Inflammatory macrophage (primary cell): ENCODE measurements at places on chromosomes 2 and 18.

GRCh38 chr18:3305354-3305762, 43.4 kb downstream of the MYL12B start:
- peak; percentile 19 for DNase-seq

DNA sequence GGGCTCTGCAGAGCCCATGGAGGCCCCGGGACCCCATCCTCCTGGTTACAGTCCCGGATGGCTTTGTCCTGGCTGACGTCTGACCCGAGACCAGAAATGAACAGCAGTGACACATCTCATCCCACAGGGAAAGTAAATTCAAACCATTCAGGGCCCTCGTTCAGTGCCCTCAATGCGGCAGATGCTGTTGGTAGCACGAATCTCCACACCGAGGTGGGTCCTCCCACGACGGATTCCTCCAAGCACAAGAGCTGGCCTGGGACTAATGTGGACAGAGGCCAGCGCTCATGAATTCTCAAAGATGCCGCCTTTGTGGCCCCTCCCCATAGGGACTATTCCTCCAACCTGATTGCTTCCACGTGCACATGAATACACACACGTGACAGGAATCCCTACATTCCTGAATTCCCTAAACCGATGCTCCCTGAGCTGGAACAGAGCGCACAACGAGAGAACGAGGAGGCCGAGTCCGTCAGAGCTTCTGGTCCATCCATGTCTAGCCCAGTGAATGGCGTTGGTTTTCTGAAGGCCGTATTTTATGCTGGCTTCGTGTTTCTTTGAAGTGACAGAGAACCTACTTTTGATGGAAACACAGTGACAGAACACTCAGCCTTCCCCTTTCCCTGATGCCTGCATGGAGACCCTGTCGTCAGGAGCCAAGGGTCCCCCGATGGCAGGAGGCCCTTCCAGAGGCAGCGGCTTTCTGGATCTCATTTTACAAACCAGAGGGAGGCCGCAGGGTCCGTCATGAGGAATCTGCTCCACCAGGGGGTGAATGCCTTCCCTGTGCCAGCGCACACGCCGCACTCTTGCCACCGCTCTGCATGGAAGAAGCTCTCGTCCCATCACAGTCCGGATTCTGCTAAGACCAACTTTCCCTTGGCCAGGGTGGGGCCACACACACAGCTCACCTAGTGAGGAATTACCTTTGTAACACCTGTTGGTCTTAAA, 64.3 kb upstream of the SNTG2 start:
- no peak for DNase-seq

GRCh38 chr2:219844401-219845091, 217.1 kb downstream of the SLC4A3 start:
- DNase-seq, result no peak

- no peak for DNase-seq
Measured at GRCh38 chr2:6069381-6069780, 377.2 kb downstream of the SOX11 start.

GRCh38 chr18:54109131-54109683, 115.3 kb downstream of the MBD2 start:
- no peak for DNase-seq

GRCh38 chr2:238504181-238504931, 77.6 kb downstream of the ASB1 start:
- no peak for DNase-seq

- DNase-seq, result no peak
Measured at GRCh38 chr2:12036640-12036983, 290.2 kb downstream of the LPIN1 start.

DNA sequence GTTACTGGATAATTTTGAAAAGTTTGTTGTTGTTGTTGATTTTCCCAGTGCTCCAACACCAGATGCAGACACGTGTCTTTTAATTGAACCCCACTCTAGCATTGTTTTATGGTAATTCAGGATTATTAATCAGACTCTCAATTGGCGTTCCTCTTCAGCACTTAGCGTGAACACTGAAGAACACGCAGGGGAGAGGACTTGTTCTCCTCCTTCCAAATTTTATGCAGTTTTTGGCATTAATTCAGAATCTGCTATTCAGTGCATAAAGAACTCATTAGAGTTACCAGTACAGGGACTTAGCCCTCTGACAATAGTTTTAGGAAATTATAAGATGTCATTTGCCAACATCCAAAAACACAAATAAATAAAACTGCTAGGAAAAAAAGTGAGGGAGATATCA, 75.5 kb downstream of the SNTG2 start:
- DNase-seq, result no peak

DNA sequence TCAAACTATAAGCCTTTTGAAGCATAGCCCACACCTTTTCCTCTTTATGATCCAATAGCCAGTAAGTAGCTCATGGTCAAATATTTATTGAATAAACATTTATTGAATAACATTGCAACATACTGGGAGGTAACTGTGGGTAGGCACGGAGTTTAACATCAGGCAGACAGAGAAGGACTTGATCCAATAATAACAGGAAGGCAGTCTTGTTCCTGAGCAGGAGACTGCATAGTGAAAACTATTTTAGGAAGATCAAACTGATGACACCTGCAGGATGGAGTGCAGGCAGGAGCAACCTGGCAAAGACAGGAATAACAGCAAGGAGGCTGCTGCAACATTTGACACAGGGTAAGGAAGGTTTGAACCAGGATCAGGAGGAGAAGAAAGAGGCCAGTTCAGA, 3.1 kb upstream of the DCTN1 start:
- no peak for DNase-seq

DNA sequence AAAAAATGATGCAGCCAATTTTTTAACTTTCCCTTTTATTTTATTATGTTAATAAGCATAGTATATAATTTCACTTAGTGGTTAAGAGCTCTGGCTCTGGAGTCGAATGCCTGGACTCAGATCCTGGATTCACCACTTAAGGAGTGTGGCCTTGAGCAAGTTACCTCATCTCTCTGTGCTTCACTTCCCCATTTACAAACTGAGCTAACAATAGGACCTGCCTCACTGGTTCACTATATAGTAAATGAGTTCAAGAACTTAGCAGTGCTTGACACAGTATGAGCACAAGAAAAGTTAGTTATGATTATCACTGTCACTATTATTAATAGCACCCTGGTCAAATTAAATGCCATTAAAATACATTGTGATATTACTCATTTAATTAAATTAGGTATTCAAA, 30.6 kb downstream of the SCN3A start:
- peak; percentile 2 for DNase-seq

DNA sequence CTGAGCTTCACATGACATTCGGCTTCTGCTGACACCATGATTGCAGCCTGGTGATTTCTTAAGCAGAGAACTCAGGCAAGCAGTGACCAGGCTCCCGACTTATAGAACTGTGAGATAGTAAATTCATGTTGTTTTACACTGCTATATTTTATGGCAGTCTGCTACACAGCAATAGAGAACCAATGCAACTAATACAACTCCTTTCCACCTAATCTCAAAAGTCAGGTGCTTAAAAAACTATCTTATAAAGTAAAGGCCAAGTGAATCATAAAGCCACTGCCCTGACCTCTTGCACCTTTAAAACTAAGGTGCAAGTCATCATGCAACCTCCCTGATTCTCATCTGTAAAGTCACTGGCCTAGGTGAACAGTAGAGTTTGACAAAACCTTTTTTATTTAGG, 95.3 kb upstream of the GLS start:
- no peak for DNase-seq

GRCh38 chr2:157748371-157749142, 119.9 kb upstream of the ACVR1C start:
- no peak for DNase-seq

GRCh38 chr2:209424781-209425470, 1.1 kb downstream of the MAP2 start:
- DNase-seq, result no peak

GRCh38 chr2:108905176-108905575, 83.8 kb downstream of the EDAR start:
- no peak for DNase-seq

DNA sequence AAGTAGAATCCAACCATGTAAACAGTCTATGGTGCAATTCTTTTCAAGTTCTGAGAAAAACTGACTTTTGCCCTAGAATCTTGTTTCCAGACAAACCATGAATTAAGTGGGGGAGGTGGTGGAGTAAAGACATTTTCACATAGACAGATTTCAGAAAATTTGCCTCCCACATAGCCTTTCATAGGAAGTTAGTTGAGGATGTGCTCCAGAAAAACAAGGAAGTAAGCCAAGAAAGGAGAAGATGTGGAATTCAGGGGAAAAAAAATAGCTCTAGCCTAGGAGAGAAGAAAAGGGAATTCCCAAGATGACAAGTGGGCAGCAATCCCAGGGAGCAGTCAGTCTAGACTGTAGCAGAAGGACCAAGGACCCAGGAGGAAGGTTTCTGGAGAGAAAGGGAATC, 17.4 kb downstream of the RUFY4 start:
- peak; percentile 84 for DNase-seq

DNA sequence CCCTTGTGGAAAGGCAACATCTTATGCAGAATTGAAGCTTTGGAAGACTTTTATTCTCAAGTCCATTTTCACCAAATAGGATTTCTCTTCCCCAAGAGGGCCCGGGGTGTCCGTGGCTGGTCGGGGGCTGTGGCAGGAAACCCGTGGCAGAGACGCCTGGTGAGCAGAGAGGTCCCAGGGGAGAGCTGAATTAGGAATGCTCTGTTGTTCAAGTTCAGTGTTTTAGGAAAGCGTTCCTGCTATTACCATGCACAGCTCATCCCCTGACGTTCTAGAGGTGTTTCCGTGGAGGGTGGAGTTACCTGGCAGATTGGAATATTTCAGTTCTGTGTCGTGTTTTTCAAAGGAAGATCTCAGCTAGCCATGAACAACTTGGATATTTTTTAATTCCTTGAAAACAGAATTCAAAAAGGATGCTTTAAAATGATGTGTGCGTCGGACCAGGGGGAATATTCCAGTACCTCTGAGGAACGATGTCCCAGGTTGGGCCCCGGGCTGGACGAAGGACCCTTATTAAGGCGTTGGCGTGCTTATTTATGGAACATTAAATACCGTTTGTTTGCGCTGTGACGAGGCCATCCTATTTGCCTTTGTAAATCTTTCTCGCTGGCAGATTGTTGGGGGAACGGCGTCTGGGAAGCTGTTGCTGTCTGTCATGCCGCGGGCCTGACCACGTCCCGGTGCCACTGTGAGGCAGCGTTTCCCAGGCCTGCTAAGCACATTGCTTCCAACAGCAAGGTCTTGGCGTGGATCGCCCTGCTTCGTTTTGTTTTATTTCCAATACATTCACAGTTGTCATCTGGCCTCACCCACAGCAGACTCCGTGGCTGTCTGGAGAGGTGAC, 8.2 kb downstream of the NFATC1 start:
- no peak for DNase-seq

DNA sequence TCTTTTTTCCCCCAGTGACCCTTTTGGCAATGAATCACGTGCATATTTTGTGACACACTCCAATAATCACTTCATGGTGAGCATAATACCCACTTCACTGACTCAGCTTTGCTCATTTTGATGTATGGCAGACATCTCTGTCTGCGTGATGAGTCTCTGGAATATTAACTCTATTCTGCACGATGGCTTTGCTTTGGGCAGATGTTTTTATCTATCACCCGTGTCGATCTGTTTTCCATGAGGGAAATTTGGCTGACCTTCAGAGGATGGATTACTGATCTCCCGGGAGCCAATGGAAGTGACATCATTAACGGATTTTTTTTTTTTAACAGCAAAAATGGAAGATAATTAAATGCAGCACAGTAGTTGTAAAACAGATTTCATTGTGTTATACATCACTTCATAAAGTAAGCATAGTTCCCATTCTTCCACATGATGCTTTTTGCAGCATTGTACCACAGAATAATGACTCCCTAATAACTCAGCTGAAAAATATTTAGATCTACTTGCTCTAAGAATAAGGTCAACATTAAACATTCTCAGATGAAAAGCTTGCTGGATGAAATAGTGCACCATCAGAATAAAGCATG, 29.8 kb downstream of the CDC42EP3 start:
- no peak for DNase-seq

DNA sequence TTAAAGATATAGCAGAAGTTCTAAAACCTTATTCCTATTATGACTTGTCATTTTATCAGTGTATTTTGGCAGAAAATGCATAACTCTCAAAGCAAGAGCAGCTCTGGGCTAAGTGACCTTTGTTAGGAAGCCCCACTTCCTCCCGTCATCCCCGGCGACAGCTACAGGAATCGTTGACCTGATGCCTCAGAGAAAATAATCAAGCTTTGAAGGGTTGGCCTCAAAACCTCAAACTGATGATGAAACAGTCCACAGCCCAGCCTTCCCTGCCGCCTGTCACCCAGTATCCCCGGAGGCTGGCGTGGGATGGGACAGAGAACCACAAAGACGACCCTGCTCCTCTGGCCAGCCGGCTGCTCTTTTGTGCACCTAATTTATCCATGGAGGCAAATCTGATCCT, 65.3 kb downstream of the KCNF1 start:
- peak; percentile 52 for DNase-seq

GRCh38 chr2:109345653-109346480, 216.9 kb downstream of the SH3RF3 start:
- no peak for DNase-seq

- DNase-seq, result no peak
Measured at GRCh38 chr18:39464006-39464405, 1898.4 kb upstream of the CELF4 start.

DNA sequence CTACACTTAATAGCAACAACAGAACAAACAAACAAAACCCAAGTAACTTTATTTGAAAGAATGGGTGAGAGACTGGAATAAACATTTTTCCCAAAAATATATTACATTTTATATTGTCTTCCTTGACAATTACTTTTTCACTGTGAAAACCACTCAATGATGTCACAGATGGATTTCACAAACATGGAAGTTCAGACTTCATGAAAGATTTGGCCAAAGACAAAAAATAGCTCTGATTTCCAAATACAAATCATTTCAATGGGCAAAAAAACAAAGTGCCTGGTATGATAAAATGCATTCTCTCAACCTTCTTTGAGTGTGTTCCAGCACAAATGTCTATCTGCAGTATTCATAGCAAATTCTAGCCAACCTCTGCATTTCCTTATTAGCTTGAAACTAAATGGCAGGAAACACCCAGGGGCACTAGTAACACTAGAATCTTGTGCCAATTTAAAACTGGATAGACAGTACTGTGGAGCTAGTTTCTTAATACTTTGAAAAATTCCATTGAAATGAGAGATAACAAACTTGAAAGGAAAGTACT, 28.5 kb upstream of the NAPG start:
- DNase-seq, result no peak

GRCh38 chr2:45769854-45770576, 118.5 kb downstream of the PRKCE start:
- DNase-seq, result peak; percentile 84

DNA sequence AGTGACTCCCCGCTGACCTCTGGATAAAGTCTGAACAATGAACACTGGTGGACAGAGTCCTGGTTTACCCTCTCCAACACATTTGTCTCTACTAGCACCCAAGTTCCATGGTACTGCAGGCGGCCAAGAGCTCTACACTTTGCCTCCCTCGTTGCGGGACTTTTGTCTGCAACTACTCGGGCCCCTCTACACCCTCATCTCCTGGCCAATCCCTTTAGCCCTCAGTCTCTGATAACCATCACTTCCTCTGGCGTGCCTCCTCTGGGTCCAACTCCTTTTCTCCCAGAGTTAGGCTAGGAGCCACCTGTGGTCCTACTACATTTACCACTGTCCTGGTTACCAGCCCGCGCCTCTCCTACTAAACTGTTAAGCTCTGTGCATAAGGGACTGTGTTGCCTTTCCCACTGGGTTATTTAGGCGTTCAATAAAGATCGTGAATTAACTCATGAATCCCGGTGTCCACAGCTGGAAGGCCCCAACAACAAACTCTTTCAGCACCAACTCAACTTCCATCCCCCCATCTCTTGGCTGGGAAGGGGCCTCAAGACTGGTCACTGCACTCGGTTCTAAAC, 757 bp downstream of the HDHD2 start:
- no peak for DNase-seq

- no peak for DNase-seq
Measured at GRCh38 chr2:229492034-229492433, 220.9 kb upstream of the PID1 start.
